ENCODE measurements at places on chromosomes 6 and 20. TPM values are rescaled to one million over a fixed set of nuclear protein-coding genes. Genes with fewer than 3 reads are reported as not detected.

DNA sequence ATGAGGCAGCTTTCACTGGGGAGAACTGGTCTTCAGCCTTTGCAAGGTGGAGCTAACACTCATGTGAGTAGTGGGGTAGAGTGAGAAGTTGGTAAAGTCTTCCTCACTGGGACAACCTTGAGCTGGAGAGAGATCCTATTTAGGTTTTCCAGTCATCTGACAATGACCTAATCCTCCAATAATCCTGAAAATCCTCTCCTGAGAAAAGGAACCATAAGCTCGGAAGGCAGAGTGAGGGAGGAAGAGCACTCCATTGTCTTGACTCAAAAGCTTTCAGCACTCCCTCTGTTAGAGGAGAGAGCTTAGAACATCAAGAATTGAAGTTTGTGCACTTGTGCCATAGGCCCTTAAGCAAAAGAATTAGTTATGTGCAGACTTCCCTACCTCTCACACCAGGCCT lies 77.8 kb downstream of the TRAM2 start:
- no peak for DNase-seq

DNA sequence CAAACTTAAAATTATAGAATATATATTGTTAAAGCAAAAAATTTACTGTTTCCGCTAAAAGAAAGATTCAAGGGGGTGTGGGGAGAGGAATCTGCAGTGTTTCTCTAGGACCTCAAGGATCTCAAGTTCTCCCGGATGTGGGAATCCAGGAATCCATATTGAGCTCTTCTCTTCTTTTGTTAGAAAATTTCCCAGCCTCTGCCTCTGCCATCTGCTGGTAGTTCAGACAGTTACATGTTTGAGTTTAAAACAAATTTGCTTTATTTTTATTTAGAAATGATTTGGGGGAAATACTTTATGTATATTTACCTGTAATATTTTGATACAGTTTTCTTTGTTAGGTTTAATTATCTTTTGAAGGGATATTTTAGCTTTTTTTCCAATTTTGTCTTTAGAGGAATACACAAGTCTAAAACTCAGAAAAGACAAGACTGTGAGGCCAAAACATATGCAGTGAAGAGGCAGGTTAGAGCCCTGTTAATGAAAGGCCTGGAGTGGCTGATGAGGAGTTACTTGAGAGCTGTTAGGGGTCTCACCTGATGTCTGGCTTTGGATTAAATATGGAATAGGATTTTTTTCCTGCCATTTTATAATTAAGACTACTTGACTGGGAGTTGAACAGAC lies 268.8 kb downstream of the ARID1B start:
- no peak for DNase-seq

The OXT gene
- 0.51 TPM for polyA plus RNA-seq

DNA sequence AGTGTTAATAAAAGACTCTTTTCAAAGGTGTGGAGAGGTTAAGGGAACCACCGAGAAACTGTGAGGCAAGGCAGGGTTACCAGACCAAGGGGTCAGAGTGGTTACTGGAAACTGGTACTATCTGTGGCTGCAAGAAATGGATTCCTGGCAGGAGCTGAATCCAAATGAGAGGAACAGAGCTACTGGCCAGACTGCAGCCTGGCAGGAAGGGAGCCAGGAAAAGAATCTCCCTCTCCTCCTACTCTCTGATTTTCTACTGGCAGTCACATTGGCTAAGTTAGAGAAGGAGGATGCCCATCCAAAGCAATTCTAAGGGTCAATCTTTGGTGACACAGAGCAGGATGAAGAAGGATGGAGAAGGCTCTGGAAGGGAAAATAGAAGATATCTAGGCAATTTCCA lies 211.5 kb downstream of the GRM1 start:
- DNase-seq, result no peak

DNA sequence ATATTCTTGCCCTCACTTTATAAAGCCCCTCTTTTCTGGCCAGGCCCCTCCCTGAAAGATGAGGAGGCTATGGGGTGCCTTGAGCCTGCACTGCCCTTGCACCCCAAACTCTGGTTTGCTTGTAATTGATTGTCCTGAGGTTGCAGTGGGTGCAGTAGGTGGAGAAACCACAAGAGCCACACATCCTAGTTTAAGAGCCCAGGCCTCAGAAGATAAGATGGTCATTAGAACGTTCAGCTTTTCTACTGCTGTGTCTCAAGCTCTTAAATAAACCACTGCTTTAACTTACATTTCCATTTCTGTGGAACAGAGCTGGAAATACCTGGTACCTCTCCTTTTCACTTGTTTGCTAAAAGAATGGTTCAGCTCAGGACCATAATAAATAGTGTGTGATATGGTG lies 9.0 kb downstream of the MRAP2 start:
- no peak for DNase-seq

The OVOL2 gene
- polyA plus RNA-seq, result 0.54 TPM

GRCh38 chr20:13220904-13221297 lies at the start of gene ISM1:
TSS of gene ISM1 (plus strand) at chr20:13221274. CDS start at chr20:13221777, 503 bp downstream.
- no peak for DNase-seq

- no peak for DNase-seq
Measured at GRCh38 chr6:157335829-157336228, 12.5 kb upstream of the TMEM242 start.

DNA sequence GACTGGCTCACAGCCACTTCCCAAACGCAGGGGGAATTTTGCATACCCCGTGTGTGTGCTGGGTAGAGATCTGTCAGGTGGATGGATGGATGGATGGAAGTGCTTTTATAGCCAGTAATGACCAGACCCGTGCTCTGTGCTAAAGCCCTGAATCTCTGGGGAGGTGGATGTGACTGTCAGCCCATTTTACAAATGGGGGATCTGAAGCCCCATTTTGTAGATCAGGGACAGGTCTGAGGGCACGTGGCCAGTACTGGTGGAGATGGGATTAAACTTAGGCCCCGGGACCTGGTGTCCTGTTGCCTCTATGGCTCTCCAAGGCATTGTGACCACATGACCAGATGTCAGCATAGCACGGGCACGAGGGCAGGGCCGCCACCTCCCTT lies 38.2 kb upstream of the ZBP1 start:
- DNase-seq, result no peak

DNA sequence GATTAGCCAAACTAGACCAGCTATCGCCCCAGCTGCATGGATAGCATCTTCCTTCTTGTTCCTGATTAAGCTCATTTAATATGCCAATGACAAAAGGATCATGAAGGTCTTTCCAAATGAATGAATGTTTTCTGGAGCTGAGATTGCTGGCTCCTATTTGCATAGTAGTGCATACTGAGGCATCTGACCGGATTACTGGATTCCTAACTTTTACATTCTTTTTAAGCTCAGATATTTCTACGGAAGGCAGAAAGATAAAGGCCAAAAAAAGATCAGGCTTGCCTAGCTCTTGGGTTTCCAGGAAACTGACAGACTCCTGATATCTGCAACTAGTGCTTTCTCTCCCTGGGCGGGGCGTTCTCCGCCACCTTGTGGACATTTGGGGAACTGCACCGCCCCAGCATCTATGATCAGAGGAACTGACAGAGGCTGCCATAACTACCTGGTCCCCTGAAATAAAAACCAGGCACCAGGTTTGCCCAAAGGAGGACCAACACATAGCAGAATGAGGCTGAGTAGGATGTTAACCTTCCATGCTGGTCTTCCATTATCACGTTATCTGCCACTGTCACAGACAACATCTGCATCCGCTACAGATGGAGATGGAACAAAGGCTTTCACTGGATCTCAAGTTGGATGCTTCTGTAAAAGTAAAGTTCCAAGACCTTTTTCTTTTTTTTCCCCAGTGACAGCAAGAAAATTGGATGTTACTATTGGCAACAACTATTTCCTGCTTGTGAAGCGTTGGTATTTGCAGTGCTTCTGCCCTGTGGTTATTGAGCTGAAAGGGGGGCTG lies 33.2 kb downstream of the NT5E start:
- peak; percentile 16 for DNase-seq

The RAET1L gene
- polyA plus RNA-seq, result not detected

The HLA-DOB gene
- polyA plus RNA-seq, result 0.21 TPM
